ENCODE measurements at places on chromosomes 6 and 20.

- DNase-seq: peak; percentile 1
Observed at GRCh38 chr20:42494290-42494689, 695.4 kb downstream of the PTPRT start.

DNA sequence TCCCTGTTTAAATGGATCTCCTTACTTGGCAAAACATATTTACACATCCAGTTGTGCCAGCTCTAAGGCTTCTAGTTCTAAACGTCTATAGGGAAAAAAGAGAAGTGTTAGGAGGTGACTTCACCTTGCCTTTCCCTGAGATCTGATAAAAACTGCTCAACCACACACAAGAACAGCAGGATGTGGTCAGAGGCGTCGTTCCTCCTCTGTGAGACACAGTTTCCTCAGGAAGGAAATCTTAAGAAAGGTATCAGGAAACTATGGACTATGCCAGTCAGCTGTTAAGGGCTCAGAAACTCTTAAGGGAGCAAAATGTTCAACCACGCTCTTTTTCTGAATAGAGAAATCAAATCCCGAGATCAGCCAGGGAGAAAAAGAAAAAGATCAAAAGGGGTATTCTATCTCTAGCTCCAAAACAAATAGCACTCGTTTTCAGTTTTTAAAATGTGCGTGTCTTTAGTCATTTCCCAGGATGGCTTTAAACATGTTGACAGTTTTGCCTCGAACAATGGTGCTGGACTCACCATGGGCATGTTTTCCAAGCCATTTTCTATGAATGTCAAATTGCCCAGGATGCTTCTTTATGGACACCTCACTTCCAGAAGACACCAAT is 154.5 kb downstream of the HACE1 start:
- DNase-seq: peak; percentile 63

DNA sequence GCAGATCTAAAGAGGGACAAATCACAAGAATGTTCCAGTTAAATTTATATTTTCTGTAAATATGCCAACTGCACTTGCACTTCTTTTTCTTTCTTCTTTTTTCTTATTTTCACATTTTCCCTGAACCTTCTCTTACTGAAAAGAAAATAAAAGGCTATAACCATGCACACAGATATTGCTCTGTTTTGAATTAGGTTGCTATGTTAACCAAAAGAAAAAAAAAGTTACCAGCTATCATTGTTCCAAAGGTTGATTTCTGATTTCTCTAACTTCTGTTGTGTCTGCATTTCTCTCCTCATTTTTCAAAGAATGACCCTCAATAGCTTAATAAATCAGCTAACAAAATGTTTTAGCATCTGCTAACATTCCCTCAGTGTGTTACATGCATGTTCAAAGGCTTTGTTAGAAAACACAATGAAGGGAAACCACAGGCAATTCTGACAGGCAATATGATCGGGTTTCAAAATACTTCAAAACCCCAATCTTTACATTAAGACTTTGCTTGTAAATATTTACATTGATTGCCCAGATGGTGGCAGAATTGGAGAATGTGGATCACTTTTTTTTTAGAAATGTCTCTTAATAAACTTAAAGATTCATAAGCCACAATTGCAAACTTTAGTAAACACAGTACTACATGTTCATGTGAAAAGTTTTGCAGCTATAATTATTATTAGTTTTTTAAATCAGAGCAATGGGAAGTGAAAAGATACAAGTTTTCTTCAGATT is 928.3 kb upstream of the FLRT3 start:
- DNase-seq: no peak

GRCh38 chr20:44837946-44838345 is 27.6 kb upstream of the RIMS4 start:
- no peak for DNase-seq
